Memory B cell (primary cell): ENCODE measurements at places on chromosomes 12 and 14.
A peak's percentile ranks its signal among the peaks of the same experiment; 100 is the strongest.

DNA sequence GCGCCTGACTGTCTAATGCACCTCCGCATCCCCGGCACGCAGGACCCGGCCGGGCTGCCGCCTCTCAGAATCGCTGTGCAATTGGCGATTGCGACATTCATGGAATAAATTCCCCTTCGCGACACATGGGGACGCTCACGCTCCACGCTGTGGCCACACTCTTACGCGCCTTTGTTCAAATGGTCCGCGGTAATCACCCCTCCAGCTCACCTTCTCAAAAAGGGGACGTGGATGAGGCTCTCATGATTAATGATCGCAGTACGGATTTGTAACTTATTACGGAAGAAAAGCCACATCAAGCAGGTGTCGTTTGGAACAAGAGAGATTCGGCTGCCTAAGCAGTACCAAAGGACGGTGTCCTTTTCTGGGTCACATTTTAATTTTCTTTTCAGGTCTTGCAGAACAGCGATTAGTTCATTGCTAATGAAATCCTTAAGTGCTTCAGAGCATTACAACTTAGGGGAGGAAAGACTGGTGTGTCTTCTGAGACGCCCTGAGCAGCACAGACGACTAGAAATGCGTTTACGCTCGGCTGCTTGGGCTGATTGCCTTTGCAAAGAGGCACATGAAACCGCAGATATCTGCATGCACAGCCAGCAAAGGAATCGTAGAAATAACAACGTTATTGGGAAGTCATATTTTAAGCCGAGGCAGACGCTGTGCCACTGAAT, 37.3 kb upstream of the ADGRD1 start:
- DNase-seq: no peak

DNA sequence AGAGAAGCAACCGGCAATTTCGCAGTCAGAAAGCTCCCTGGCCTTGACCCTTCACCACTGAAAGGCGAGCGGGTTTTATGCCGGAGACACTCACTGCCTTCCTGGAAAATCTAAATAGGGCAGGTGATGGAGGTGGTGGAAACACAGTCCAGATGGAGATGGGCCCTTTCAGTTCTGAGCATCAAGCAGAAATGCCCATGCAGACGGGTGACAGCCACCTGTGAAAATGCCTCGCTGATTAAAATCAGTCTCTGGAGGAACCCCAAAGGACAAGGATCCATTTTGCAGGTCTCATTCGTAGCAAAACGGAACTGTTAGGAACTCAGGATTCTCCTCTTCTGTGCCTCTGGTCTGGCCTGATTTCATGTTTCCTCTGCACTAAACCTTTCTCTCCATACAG, 74.2 kb downstream of the FZD10 start:
- no peak for DNase-seq

DNA sequence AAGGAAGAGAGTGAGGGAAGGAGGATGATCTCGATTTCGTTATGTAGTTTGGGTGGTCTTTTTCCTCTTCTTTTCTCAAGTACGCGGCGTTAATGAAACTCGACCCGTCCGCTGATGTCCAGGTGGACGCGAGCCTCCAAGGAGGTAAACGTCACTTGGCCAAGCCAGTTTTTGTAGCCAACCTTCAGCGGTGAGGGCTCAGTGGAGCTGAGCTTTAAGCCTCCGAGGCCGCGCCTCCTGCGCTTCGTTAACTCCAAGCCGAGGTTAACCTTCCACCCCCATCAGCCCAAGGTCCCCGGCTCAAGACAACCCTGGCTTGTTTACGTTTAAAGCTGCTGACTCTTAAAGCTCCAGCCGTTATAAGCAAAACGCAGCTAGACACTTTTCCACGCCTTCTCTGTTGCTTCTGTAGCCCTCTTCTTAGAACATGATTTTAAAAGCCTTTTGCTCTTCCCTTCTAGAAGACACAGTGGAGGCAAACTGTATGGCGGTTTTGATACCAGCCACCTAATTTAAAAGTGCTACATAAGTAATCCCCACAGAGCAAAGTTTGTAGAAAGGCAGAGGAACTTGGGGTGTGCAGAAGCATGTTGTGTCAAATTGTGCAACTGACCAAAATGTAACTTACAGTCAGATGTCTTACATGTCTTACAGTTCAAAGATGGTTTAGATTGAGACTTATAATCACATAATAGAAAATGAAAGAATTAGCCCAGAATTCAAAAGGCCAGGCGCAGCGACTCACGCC, 923 bp upstream of the ITPR2 start:
- peak; percentile 38 for DNase-seq

DNA sequence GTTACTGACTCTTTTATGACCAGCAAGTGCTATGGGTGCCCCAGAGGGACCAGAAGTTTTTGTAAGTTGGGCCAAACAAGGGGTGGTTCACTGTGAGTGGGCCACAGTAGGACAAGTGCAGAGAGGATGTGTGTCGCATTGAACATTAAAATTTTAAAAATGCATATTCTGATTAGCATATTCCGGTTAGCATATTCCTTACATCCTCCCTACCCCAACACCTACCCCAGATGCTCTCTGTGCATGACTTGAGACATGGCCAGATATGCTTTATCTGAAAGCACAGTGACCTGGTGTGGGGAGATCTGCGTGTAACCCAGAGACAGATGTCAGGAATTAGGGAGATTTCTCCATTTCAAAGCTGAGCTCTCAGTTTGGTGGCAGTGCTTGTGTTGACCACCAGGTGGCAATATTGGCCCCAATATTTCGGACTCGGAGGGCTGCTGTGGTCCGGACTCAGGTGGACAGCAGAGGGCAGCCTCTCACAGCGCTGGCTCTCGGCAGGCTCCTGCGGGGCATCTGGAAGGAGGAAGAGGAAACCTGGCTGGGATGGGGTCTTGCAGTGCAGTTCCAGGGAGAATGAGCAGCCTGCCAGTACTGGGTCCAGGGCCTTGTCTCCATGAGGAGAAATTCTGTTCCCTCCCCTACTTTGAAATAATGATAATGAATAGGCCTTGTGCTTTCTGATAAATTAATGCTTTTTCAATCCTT, 1.6 kb upstream of the CEBPE start:
- DNase-seq: peak; percentile 78

GRCh38 chr12:107530701-107531100, 154.9 kb upstream of the PWP1 start:
- no peak for DNase-seq

DNA sequence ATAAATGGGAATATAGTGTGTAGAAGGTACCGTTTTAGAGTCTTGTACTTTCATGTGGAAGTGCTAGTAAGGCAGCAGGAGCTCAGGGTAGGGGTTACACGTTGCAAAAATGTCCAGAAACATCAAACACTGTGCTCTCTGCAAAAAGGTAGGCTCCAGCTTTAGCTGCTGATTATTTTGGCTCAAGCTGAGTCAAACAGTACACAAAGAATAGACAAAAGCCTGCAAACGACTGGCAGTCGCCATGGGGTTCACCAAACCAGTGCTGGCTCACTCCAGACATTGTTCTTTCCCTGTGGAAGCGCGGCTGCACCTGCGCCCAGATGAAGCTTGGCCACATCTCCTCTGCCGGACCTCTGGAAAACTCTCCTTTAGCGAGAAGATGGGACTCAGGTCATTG, 45.3 kb upstream of the NAA30 start:
- no peak for DNase-seq

DNA sequence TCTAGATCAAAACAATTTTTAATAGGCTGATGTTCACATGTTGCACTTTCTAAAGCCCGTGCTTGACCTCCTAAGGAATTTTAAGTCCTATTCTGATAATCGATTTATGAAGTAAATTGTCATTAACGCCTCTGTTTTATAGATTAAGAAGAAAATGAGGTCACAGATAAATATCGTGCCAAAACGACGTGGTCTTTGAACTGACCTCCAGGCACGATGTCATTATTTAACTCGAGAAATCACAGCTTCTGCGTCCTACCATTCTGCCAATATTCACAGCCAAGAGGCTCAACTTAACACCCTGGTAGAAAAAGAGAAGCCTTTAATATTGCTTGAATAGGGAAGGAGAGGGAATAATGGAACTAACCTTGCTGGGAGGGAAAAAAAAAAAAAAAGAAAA, 888 bp upstream of the EEA1 start:
- DNase-seq: no peak

DNA sequence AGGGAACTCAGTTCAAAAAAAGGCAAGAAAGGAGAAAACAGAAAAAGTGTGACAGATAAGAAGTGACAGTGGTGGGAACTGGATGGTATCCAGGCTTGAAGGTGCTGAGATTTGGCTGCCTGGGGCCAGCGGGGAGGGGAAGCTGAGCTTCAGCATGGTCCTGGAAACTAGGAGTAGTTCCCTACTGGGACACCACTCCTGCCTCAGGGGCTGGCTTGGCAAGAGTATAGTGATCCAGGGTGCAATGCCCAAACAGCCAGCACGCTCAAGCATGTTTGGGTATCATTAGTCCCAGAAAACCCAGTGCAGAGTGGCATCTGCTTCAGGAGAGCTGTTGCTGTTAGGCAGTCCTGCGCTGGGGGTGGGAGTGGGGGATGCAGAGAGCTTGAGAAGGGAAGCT, 49.5 kb upstream of the KTN1 start:
- DNase-seq: no peak

GRCh38 chr12:121781484-121781997, 11.9 kb downstream of the RHOF start:
- no peak for DNase-seq

DNA sequence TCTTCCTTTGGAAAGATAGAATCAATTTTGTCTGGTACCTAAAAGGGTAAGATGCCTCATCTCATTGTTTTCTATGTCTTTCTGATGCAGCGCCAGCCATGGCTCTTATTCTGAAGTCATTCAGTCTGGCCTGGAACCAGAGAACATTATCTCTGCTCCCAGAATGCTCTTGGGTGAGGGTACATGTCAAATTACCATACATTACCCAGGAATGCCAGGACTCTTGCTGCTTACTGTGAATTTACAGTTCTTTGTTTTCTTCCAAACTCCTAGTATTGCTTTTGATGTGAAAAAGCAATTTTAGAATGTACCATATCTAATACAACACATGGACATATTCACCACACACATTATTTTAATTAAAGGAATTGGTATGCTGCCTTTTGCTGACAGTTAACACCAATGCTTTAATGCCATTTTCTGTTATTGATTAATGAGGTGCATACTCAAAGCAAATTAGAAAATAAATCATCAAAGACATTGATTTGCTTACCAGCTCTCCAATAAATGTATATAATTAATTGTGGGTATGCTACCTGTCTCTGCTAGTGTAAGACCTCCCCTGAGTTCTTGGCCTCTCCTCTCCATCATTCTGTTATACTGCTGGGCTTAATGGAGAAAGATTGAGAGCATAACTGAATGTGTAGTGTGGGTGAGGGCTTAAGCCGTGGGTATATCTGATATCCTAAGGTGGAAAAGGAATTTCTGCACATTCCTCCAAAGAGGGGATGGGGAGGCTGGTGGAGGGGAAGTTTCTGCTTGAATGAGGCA, 337.7 kb downstream of the C12orf75 start:
- no peak for DNase-seq

DNA sequence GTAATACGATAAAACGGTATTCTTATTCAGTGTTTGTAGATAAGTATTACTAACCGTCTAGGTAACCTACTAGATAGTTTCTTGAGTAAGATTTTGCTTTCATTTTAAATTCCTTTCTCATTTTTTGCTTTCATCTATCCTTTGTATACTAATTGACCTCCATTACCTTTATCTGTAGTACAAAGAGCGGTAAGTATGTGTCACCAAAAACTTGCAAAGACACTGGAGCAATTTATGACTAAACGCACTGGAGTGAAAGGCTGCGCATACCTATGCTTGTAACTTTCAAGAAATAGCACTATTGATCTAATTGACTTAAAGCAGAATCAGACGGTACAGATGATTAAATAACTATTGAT, 1.7 kb downstream of the ARHGAP5 start:
- no peak for DNase-seq

GRCh38 chr14:105448706-105449111, 25.9 kb upstream of the CRIP2 start:
- peak; percentile 87 for DNase-seq

- DNase-seq: no peak
Observed at GRCh38 chr12:28563286-28563685, 373.0 kb downstream of the CCDC91 start.

DNA sequence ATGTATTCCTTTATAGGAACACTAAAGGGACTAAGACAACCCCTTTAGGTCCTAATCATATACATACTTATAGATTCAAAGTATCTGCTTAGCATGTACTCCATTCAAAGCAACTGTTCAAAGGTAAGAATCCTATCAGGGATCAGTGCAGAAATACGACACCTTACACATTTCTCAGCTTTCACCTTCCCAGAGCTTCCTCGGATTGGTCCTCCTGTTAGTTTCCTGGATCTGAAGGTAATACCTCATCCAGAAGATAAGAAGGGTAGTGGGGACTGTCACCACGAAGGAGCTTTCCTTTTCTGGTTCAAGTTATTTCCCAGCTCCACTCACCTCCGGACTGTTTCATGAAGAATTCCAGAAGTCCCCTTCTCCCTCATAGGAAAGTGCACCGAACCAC, 38.0 kb downstream of the RCOR1 start:
- no peak for DNase-seq

DNA sequence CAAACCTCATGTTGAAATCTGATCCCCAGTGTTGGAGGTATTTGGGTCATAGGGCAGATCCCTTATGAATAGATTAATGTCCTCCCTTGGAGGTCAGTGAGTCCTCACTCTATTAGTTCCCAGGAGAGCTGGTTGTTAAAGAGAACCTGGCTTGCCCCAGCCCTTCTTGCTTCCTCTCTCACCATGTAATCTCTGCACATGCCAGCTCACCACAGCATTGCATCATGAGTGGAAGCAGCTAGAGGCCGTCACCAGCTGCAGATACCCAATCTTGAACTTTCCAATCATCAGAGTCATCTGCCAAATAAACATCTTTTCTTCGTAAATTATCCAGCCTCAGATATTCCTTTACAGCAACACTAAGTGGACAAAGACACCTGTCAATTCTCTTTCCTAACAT, 161.8 kb upstream of the IGF1 start:
- DNase-seq: no peak

DNA sequence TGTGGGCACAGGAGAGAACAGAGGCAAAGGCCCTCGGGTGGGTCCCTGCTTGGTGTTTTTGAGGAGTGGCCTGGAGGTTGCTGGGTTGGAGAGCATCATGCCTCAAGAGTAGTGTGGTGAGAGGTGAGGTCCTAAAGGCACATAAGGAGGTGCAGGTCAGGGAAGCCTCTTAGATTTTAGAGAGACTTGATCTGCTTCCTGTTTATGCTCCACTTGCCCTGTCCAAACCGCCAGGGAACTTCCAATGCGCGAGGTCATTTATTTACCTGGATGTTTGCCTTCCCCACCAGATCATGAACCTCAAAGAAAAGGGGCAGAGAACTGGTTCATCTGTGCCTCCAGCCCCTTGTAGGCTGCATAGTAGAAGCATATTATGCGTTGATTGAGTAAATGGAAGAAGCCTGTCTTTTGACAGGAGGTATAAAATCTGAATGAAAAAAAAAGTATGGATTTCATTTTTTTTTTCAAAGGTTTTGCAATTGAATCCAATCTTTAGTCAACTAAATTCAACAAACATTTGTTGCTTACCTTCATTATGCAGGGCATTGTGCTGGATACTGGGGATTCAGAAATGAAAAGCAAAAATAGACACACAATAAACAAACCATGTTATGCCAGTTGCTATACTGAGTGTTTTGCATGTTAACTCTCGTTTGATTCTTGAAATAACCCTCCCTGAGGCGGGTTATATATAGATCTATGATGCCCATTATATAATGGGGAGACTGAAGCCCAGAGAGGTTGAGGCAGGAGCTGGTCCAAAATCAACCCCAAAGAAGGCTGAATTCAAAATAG, 485.2 kb downstream of the VRK1 start:
- no peak for DNase-seq
